ENCODE measurements at places on chromosomes 5 and 9.
A peak's percentile ranks its signal among the peaks of the same experiment; 100 is the strongest.

- no peak for DNase-seq
Observed at GRCh38 chr9:136441191-136441680, 1.6 kb upstream of the INPP5E start.

DNA sequence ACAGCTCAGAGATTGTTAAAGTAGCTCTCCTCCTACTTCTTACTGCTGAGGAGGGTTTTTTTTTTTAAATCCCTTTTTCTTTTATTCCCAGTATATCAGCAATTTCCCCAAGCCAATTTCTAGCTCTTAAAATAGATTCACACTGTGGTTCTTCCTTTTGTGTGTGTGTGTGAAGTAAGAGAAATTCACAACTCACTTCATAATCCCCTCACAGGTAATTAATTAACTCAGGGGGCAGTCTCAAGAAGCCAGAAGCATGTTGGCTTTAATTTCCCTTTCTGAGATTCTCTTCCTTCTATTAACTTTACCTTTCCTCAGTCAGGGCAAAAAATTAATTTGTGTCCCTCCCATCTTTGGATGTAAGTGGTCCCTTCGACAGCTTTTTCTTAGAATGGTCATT lies 71.0 kb upstream of the HMHB1 start:
- no peak for DNase-seq

DNA sequence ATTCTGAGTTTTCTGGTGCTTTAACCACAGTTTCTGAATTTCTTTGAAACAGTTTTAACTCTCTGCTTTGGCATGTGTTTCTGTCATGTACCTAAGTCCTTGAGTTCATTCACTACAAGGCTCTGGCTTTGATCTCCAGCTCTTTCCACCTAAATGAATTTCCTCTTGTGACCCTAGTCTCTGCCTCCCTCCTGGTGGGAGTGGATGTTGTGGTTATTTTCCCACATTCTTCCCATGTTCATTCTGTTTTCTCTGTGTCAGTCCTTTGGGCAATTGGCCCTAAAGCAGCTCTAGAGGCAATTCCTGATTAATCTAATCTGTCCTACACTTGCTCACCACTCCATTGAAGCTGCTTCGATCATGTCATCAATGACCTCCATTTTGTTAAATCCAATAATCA lies 28.4 kb upstream of the DPYSL3 start:
- no peak for DNase-seq

- DNase-seq, result no peak
Observed at GRCh38 chr5:144072518-144072927, 97.9 kb downstream of the YIPF5 start.

- DNase-seq, result no peak
Observed at GRCh38 chr9:72351538-72352453, 13.2 kb downstream of the ZFAND5 start.

DNA sequence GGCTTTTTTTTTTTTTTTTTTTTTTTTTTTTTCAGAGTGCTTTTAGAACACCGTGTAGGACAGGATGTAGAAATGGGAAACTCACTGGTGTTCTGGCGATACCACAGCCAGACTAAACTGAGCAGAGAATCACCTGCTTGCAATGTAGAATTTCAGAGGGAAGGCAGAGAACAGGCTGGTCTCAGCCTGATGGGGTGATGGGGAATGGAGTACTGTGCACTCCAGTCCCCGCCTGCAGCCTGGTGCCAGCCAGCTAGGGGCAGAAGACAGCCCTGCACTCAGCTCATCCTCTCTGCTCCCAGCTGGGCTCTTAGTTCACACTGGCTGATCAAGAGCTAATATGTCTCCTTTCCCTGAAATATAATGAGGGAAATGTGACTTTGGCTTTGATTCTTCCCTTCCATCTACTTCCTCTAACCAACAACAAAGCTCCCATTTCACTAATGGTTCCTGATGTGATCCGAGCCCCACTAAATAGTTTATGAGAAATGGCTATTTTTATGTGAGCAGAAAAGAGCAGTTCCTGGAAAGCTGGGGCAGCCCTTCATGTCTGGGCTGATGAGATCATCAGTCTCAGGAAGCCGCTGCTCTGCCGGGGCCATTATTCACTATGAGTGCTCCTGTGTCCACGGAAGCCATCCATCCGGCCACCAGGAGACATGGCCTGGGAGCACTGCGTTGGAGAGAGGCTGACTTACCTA lies 209.7 kb downstream of the GADD45G start:
- no peak for DNase-seq

DNA sequence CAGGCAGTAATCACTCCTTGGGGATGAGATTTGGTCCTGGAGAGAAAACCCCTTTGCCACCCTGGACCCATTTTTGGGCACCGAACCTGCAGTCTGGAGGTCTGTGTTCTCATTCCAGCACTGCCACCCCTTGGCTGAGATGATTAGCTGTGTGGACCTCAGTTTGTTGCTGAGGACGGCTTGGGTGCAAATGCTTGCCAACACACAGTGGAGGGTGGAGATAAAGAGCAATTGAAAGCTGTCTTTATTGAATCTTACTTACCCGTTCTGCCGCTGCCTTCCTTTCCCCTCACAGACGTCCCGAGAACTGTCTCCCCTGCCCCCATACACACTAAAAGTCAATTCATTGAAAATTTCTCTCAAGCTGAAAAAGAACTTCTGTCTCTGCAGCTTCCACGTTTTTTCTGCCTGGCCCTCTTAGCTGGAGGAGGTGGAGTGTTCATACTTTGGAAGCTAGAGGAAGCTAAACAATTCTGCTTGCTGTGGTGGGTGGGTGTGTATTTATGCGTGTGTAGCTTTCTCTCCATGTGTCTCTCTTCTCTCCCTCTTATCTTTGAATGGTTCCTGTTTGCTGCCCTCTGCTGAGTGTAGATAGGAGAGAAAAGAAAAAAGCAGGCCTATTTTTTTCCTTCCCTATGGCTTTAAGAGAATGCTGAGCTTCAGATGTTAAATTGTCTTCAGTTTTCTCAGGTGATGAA lies 6.6 kb downstream of the GALNT10 start:
- no peak for DNase-seq

- DNase-seq, result no peak
Observed at GRCh38 chr9:130756037-130756436, 62.5 kb downstream of the EXOSC2 start.

DNA sequence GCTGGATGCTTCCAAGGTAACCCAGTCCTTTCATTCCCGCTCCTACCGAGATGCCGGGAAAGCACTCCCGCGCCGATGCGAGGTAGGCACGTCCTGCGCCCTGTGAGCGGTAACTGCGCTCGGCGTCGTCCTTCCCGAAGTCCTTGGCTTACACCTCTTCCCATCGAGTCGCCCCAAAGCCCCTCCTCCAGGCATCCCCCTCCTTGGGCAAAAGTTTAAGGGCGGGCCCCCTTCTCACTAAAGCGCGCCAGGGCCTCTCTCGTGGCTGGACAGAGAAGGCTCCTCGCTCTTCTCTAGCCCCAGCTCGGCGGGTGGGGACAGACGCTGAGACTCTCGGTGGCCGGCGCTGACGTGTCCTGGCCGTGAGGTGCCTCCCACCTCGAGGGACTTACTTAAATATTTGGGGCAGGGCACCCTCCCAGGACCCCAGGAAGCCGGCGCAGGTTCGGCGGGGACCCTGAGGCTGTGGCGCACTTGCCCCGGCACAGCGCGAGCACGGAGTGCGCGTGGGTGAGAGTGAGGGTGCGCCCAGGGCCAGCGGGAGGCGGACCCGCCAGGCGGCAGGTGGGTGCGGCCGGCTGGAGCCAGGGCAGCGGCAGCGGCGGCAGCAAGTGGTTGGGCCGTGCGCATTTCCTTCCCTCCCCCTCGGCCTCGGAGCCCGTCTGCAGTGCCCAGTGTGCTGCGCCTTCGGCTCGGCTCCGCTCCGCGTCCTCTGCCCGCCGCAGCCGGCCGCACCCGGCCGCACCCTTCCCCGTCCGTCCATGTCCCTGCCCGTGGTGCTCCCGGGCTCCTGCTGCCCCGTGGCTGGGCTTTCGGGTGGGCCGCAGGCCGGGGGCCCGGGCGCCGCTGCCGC lies at the start of gene ENTREP1:
ENTREP1 (plus strand) TSS at position 667 of the 853 bp plus-strand sequence; CDS start at position 762, 95 bp downstream.
- DNase-seq, result peak; percentile 29

DNA sequence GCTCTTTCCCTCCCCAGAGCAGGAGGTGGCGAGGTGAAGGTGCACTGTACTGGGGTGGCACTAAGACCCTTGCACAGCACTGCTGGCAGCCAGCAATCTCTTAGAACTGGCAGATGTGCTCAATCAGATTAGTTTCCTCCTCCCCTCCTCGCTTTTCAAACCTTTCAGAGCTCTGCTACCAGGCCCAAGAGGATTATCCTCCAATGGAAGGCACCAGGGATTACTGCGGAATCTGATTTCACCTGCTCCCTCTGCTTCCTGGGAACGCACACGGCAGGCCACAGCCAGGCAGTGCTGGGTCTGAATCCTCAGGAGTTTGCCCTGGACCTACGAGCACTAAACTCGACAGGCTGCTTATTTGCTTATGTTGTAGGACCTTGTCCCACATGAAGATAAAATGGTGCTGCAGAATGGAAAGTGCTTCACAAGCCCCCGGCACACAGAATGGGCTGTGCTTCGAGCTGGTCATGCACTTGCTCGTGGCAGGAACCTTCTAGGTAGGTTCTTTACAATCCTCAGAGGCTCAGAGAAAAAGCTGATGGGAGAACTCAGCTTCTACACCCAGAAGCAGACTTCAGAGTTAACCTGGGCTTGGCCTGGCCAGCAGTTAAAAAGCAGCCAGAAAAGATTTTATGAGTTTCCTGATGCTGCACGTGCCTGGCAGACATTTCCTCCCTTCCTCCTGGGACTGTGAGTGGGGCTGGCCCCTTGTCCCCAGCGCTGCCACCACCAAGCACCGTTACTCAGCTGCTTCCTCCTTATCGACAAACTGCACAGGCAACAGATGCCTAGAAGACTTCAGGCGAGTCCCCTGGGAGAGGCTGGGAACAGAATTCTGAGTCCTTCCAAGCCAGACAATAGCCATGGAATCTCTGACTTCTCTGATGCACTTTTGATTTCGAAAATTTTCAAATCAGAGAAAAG lies 33.1 kb downstream of the FABP6 start:
- no peak for DNase-seq

- DNase-seq, result no peak
Observed at GRCh38 chr5:24714746-24715145, 70.0 kb upstream of the CDH10 start.

DNA sequence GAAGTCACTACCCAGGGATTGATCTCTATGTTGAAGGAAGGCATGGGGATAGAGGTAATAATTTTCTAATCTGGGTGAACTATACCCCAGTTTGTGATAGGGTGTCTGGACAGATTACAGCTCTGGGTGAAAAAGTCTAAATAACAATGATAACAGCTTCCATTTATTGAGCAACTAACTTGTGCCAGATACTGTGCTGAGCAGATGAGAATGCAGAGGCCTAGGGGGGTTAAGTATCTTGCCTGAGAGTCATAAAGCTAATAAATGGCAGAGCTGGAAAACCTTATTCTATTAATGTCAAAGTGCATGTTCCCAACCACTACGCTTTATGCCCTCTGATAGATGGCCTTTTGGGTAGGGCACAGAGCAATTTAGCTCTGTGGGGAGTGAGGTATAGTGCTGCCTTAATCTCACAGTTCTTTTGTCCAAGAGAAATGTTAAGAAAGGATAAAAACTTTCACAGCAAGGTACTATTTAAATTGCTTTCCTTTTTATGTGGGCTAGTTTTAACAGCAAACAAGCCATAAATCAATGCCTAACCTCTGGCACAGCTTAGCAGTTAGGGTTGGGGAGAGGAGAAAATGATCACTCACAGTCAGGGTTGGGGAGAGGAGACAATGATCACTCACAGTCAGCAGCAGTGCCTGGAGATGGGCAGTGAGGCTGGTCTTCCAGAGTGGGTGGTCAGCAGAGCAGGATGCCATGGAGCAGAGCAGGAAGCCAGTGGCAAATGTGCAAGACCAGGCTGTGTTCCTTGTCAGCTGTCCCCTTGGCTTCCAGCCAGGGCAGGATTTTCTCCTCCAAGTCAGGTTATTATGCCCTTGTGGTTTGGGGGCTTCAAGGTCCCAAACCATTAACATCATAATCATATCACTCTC lies 187.0 kb downstream of the CARTPT start:
- no peak for DNase-seq

- no peak for DNase-seq
Observed at GRCh38 chr9:124259158-124259808, 1.5 kb downstream of the NEK6 start.

GRCh38 chr5:2442496-2443354 lies 308.8 kb downstream of the IRX2 start:
- DNase-seq, result no peak

- no peak for DNase-seq
Observed at GRCh38 chr9:93072383-93072795, 13.9 kb downstream of the SUSD3 start.

GRCh38 chr5:80933036-80933435 lies 27.1 kb upstream of the RASGRF2 start:
- no peak for DNase-seq

DNA sequence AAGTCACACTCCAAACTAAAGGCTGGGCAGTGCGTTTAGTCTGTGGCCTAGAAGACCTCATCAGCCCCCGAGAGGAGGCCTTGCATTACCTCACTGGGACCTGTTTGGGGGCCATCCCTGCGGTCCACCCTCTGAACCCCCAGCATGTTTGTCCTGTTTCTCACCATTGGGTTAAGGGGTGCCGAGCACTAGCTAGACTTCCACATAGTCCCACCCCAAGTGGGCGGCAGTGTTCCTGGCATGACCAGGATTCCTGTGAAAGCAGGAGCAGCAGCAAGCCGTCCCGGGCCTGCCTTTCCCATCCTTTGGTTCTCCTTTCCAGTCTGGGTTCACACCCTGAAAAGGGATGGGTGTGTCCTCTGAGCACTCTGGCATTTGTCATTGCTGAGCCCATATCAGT lies 26.6 kb upstream of the SAP30L start:
- no peak for DNase-seq

DNA sequence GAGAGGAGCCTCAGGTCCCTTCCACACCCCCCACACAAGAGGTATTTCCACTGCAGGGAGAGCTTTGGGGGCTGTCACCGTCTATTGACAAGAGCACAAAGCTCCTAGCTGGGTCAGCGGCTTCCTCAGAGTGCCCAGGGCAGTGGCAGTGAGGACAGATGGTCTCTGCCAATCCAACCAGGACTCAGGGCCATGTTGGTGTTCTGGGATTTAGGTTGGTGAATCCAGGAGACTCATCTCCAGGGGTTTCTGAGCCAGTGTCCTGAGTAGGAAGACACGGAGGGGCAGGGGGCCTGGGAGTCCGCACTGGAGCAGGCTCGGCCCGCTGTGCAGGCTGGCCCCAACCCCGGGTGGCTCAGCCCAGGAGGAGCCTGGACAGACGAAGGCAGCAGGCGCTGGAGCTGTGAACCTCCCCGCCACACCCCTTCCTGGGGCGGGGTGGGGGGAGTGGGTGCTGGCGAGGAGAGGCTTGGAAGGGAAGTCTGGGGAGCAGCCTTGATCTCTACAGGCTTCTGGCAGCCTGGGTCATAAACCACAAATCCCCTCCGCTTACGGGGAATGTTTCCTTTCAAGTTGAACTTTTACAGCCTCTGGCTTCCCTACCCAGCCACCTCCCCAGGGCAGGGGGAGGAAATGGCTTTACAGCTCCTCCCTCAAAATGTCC lies 19.6 kb downstream of the CRB2 start:
- DNase-seq, result peak; percentile 38

- DNase-seq, result no peak
Observed at GRCh38 chr5:84286662-84287061, 98.0 kb downstream of the EDIL3 start.
